ENCODE measurements at places on chromosomes 5 and 9.
A peak's percentile ranks its signal among the peaks of the same experiment; 100 is the strongest.

GRCh38 chr9:72207278-72207677 lies 58.0 kb downstream of the GDA start:
- no peak for DNase-seq

DNA sequence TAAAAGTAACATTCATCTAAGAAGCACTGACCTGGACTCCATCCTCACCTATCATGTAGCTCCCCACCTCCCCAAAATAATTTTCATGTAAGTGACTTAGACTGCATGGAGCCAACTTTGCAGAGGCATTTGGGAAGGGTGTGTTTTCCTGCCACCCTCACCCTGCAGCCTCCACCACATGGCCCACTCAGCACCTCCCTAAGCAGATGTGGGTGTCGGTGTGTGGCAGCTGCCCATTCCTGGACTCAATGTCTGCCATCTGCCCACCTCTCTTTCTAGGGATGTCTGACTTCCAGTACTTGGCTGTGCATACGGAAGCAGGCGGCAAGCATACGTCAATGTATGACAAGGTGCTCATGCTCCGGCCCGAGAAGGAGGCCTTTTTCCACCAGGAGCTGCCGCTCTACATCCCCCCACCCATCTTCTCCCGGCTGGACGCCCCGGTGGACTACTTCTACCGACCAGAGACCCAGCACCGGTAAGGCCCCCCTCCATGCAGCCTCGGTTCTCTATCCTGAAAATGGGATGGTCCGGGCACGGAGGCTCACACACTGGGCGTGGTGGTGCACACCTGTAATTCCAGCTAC lies 12.7 kb downstream of the GTF3C5 start:
- no peak for DNase-seq

DNA sequence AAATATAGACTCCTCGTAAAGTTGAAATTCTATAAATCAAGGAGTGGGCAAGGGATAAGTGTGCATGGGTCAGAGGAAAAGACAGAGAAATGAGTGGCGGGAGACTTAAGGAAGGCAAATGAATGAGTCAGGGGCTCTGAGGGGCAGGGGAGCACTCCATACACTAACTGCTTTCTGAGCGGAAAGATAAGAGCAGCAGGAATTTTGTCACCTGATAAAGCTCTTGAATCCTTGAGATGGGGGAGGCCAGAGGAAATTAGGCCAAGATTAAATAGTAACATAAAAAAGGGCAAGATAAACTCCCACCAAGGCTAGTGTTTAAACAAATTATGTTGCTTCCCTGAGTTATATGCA lies 191.0 kb upstream of the S1PR3 start:
- DNase-seq = no peak

GRCh38 chr5:151023047-151023615 lies 2.7 kb downstream of the GPX3 start:
- DNase-seq = no peak

GRCh38 chr5:34684281-34684979 lies 28.3 kb downstream of the RAI14 start:
- DNase-seq = peak; percentile 62

DNA sequence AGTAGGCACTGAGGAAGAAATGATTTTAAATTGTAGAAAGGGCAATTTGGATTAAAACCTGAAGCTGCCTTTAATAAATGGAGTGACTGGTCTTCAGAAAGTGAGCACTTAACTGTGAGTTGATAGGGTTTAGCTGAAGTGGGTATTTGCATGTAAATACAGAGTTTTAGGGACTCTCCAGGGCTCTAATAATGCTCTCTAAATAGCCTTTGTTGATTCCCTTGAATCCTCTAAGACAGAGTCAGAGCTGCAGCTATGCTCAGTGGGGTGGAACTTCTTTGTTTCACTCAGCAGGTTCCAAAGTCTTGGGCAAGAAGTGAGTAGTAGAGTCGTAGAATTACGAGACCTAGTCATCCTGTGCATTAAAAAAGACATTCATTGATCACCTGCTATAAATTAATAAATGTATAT lies 21.4 kb downstream of the GLRA1 start:
- no peak for DNase-seq

GRCh38 chr5:63456279-63456678 lies 506.0 kb downstream of the HTR1A start:
- no peak for DNase-seq

GRCh38 chr9:91852801-91853347 lies 97.2 kb downstream of the ROR2 start:
- DNase-seq = no peak

GRCh38 chr5:116358911-116359418 lies 215.7 kb downstream of the SEMA6A start:
- no peak for DNase-seq

DNA sequence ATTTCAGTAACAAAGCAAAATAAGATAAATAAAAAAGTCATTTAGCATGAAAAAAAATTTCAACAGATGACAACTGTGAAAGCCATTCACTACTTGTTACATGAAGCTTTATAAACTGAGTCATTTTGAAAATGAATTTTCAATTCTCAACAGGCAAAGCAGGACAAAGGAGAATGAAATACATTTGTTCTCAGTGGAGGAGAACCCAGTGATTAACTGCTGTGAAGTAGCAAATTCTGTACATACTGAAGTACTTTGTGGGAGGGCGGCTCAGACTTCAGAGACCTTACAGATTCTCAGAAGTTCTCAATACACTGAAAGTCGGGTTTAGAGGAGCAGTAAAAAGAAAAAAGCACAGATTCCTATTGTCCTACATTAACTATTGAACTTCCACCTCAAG lies 21.7 kb downstream of the SKIC3 start:
- no peak for DNase-seq

- DNase-seq = no peak
These were observed 122.7 kb upstream of the LPAR1 start for GRCh38 chr9:111161015-111161415.

DNA sequence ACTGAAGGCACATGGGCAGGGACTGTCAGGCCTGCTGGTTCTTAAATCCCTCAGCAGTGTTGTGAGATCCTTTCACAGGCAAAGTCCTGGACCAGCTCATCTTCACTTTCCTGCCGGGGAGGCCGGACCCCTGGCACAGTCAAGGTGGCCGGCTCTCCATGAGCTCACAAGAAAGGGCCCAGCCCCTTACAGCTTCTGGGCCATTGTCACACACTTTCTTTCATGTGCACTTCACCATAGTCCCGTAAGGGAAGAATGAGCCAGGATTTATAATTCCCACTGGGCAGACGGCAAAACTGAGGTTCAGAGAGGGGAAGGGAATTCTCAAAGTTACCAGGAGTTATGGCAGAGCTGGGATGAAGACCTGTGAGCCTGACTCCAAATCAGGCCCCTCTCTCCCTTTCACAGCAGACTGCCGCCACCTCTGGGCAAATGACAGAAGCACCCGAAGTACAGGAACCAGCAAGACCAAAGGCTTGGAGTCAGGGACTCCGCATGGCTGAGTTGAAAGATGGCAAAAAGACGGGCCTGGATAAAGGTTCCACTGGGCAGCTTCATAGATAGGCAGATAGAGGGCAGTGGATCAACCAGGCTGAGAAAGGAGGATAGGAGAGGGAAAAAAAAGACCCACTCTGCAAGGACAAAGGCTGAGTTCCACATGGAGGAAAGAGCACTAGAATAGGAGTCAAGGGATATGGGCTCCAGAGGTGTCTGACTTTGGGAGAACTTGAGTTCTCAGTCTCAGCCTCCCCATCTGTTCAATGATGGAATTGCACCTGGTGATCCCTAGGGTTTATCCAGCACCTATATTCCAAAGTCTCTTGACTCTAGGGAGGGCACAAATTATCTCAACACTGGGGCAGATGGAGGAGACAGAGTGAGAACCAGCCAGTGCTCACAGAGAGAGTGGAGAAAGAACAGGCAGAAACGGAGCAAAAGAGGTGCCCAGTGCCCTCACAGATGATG lies 128.7 kb downstream of the PAX5 start:
- no peak for DNase-seq

- DNase-seq = peak; percentile 65
These were observed 22.2 kb upstream of the JADE2 start for GRCh38 chr5:134503088-134503936.

- no peak for DNase-seq
These were observed 388.3 kb downstream of the NR2F1-AS1 start for GRCh38 chr5:93192683-93193082.

GRCh38 chr5:169971780-169972179 lies 8.5 kb downstream of the INSYN2B start:
- DNase-seq = no peak

DNA sequence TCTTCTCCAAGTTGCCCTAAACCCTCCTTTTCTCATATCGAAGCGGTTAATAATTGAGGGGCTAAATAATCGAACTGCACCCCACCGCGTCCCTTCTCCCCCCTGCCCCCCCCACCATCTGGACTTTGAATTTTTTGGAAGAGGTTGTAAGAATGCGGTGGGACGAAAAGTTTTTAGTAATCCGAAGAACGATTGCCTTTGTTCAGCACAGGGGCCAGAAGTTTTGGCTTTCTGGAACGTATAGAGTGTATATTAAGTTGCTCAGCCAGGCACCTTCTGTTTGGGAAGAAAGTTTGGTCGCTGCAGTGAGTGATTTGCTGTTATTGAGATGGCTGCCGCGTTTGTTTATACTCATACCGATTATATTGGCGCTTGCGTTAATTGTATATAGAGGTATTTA lies 518 bp downstream of the ERBIN start:
- peak; percentile 55 for DNase-seq

DNA sequence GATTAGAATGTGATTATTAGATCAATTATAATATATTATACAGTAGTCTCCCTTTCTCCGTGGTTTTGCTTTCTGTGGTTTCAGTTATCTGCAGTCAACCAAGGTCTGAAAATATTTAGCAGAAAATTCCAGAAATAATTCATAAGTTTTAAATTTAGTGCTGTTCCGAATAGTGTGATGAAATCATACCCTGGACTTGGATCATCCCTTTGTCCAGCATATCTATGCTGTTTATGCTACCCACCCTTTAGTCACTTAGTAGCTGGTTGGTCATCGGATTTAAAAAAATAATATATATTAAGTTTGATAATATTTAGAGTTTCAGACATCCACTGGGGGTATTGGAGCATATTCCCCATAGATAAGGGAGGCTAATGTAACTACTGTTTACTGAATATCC lies 19.6 kb downstream of the RMI1 start:
- DNase-seq = no peak

GRCh38 chr5:592158-592557 lies 20.0 kb upstream of the CEP72 start:
- peak; percentile 21 for DNase-seq

DNA sequence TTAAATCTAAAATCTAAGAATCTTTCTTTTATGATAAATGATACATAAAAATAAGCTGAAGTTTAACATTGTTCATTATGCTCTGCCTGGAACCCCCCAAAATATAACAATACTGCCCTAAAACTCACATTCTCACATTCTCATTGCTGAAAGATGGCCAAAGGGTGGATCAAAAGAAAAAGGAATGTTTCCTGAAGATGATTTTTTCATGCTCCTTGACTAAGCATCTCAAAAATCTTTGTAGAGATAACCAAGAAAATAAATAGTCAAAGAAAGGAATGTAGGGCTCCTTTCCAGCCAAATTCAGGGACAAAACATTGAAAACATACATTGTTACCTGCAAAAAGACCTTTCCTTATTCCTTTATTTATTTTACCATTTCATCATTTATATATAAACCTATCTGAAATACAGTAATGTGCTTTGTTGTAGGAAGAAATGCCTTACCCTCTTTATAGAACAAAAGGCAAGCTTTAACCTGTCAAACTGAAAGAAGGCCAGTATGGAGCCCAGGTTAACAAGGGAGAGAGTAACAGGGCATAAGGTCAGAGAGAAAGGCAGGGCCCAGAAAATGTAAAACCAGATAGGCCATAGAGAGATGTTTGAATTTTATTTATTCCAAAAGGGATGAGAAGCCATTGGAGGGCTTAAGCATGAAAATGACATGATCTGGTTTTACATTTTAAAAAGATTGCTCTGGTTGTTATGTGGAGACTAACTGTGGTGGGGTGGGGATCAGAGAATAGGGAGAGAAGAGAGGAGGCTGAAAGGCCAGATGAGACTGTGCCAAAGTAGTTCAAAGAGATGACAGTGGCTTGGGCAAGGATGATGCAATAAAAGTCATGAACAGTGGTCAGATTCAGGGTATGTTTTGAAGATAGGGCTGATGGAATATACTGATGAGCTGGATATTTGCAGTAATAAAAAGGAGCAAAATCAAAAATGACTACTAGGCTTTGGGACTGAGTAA lies 37.3 kb upstream of the CDK5RAP2 start:
- DNase-seq = no peak

DNA sequence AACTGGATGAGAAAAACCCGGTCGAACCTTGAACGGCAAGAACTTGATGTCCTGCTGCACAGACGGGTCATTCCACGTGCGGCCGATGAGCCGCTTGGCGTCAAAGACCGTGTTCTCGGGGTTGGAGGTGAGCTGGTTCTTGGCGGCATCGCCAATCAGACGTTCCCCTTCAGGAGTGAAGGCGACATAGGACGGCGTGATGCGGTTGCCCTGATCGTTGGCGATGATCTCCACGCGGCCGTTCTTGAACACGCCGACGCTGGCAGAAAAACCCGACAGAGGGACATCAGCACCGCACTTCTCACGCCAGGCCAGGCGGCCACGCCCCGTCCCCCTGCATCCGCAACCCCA lies 519 bp downstream of the HSPA5 start:
- no peak for DNase-seq

- DNase-seq = no peak
These were observed 204.4 kb upstream of the IRX1 start for GRCh38 chr5:3391210-3391609.

GRCh38 chr5:133230823-133231578 lies 179.2 kb downstream of the HSPA4 start:
- DNase-seq = peak; percentile 24

GRCh38 chr9:132487351-132487791 lies 77.4 kb downstream of the CFAP77 start:
- DNase-seq = no peak

DNA sequence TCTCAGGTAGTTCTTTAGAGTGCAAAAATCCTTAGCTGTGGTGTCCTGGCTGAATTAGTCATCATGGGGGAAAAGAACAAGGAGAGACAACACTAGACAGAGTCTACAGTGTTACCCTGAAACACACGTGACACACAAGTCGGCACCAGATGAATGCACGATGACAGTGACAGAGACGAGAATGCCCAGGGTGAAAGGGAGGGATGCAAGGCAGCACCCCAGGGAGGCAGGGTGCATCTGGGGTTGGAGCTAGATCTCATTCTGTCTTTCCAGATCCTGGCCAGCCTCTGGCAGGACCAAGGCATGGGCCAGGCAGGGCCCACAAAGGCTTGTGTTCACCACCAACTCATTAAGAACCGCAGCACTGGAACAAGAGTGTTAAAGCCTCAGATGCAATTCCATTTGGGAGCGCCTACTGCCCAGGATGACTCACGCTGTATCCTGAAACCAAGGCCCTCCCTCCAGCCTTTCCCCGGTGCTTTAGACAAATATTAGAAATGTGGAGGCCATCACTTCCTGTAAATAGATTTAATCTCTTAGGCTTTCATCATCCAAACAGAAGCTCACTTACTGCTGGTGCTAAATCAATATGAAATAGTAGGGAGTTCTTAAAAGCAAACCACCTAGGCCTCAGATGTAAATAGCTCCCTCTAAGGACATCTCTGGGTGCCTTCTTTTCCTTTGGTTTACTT lies 56.1 kb downstream of the IRX2 start:
- DNase-seq = no peak

Data from right forelimb (tissue), 1 donor.